ENCODE measurements at places on chromosomes 6 and 20.
A peak's percentile ranks its signal among the peaks of the same experiment; 100 is the strongest.

DNA sequence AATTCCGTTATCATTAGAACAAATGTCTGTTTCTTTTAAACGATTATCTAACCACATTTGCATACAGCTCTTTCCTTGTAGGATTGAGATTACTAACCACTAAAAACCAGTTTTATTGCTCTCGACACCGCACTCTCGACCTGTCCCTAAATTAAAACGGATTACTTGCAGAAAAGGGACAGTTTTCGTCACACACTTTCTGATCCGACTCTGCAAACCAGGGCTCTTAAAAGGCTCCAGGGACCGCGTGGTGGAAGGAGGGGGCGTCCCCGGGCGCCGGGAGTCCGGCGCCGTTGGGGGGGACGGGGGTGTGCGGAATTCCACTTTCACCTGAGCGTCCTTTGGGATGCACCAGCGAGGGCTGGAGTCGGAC lies 731 bp downstream of the MAK start:
- peak; percentile 4 for DNase-seq

DNA sequence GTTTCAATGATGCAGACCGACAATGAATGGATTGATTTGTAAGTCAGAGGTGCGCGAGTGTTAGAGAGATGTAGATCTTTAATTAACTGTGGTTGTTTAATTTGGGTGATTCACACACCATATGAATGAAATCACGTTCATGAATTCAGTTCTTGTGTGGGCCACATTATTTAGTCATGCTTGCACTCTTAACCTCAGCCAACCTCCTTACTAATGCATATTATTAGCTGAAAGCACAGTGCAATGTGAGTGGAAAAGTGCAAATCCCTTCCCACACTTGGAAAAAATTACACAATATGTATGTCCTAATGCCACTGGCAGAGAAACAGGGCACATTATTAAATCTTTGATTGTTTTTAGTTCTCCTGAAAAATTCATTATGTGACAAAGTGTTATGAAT lies 512.5 kb downstream of the BCKDHB start:
- no peak for DNase-seq

GRCh38 chr20:1368448-1369199 lies 24.2 kb downstream of the FKBP1A start:
- peak; percentile 82 for DNase-seq

DNA sequence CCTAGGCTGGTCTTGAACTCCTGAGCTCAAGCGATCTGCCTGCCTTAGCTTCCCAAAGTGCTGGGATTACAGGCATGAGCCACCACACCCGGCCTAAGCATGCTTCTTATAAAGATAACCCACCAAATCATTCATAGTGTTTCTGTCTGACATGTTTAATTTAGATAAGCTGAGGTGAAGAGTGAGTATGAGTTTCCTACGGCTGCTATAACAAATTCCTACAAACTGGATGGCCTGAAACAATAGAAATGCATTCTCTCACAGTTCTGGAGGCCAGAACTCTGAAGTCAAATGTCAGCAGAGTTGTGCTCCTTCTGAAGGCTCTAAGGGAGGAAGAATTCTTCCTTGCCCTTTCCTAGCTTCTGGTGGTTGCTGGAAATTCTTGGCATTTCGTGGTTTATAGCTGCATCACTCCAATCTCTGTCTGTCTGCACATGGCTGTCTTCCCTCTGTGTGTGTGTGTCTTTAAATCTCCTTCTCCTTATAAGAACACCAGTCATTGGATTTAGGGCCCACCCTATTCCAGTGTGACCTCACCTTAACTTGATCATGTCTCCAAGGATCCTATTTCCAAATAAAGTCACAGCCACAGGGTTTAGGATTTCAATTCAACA lies 29.9 kb downstream of the MAPK13 start:
- DNase-seq, result peak; percentile 53

- peak; percentile 35 for DNase-seq
Measured at GRCh38 chr6:168155193-168155592, 76.2 kb upstream of the FRMD1 start.

GRCh38 chr20:52864916-52865605 lies 107.1 kb upstream of the TSHZ2 start:
- DNase-seq, result no peak

- no peak for DNase-seq
Measured at GRCh38 chr6:122363769-122364483, 35.5 kb upstream of the HSF2 start.

DNA sequence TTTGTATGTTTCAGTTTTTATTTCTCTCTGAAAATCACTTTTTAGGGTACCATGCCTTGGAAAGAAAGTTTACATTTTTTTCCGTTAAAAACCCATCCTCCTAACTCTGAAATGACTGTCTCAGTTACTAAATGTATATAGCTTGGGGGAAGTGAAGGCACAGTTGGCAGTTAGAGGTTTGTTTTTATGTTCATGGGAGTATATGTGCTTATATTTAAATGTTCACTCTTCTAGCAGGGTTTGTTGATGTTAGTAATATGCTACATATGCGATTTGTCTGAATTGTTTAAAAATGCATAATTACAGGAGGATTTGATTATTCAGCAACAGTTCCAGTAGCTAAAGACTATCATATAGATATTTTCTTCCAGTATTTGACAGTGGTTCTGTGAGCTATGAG lies 31.1 kb downstream of the CDKAL1 start:
- no peak for DNase-seq

- no peak for DNase-seq
Measured at GRCh38 chr20:3820901-3821727, 767 bp downstream of the AP5S1 start.

DNA sequence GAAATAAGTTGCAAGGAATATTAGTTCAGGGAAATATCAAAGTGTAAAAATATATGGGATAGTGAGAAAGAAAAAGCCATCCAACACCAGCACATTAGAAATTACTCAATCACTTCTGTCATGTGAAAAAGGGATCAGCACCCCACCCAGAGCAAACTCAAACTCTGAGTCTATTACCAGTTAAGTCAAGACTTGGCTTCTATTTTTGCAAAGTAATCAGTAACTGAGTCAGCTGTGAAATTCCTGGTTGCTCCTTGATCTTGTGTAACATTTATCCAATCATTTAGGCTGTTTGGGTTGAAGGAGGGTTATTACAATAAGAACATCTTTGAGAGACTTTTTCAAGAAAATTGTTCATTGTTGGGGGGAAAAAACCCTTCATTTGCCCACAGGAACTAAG lies 51.2 kb downstream of the SLC22A23 start:
- DNase-seq, result peak; percentile 81

DNA sequence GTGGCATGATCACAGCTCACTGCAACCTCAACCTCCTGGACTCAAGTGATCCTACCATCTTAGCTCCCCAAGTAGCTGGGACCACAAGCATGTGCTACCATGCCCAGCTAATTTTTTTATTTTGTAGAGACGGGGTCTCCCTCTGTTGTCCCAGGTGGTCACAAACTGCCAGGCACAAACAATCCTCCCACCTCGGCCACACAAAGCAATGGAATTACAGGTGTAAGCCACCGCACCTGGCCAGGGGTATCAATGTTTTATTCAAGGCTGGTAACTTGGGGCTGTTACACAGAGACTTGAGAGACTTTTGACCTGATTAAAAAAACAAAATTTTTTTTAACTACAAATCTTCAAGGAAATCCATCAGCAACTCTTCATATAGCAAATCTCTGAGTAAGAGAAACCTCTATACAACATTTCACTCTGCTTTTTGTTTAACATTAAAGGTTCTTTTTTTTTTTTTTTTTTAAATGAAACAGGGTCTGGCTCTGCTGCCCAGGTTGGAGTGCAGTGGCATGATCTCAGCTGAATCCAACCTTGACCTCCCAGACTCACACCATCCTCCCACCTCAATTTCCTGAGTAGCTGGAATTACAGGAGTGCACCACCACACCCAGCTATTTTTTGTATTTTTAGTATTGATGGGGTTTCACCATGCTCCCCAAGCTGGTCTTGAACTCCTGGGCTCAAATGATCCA lies 5.9 kb downstream of the EIF2S2 start:
- DNase-seq, result no peak

- DNase-seq, result peak; percentile 44
Measured at GRCh38 chr20:11852811-11853210, 64.9 kb upstream of the BTBD3 start.

- DNase-seq, result no peak
Measured at GRCh38 chr20:59598625-59599310, 5.6 kb upstream of the PHACTR3 start.

DNA sequence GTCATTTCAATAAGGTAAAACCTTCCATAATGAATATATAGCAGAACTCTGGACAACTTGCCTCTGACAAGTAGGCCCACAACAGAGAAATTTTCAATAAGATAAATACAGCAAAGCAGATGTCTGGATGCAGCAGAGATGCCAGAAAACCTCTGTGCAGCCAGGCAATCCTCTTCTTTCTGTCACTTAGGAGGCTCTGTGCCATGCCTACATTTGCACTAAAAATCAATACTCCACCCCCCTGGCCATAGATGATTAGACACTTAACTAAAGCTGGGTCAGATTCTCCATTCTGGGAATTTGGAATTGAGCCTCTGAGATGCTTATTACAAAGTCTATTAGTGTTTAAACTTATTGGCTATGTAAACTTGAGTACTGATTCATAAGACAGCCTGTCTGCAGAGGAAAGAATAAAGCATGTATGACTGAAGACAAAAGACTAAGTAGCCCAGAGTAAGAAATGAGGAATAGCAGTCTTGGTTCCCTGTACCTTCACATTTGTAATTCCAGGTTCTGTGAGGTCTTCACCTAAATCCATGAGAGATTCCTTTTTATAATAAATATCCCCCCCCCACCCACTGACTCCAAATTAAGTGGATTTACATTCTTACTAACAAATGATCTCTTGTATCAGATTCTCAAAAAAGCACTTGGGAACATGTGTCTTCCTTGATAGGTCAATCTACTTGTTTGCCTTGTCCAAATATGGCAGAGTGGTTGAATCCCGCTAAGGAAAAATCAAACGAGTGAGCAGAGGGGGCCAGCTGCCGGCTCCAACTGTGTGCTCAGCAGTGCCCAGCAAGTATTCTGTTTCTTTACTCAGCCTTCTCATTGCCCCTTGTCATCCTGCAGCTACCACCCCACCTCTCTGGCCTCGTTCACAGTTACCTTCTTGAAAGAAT lies 20.4 kb downstream of the MAN1A1 start:
- DNase-seq, result no peak

- no peak for DNase-seq
Measured at GRCh38 chr6:3402310-3403237, 54.3 kb downstream of the SLC22A23 start.

- no peak for DNase-seq
Measured at GRCh38 chr20:21956591-21956990, 251.1 kb downstream of the PAX1 start.

DNA sequence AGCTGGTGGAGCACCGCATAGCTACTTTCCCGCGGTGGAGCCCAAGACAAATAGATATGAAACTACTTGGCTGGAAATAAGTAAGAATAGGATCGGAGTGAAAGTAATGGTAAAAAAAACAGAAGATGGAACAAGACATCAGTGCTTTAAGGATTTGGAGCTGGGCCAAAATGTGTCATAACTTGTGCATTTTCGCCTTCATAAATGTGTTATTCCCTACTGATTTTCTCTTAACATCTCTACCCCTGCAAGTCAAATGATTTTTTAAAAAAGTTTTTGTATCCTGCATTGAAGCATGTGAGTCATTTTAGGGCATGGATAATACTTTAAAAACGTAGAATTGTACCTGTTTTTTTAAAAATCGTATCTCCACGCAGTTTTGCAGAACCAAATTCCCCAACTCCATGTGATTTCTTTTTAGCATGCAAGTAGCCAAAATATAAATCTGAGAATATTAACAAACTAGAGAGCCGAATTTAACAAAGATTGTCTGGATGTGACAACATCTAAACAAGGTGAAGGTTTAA lies 882 bp upstream of the FAM184A start:
- peak; percentile 65 for DNase-seq

- DNase-seq, result no peak
Measured at GRCh38 chr20:9916761-9917160, 77.9 kb upstream of the PAK5 start.

DNA sequence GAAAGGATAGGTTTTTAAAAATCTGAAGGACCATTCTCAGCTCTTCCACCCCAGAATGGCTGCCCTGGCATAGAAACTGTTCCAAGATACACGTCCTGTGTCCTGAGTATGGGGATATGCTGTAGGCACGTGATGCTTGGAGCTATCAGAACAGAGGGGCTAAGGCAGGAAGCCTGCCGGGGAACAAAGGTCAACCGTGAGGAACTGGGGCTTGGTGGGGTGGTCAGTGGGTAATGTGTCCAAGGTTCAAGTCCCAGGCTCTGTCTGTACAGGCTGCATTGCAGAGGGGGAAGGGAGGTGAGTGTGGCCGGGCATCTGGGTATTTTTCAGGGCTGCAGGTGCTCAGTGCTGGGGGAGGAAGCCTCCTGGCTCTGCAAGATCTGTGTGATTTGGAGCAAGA lies 479.6 kb upstream of the CHD6 start:
- no peak for DNase-seq

DNA sequence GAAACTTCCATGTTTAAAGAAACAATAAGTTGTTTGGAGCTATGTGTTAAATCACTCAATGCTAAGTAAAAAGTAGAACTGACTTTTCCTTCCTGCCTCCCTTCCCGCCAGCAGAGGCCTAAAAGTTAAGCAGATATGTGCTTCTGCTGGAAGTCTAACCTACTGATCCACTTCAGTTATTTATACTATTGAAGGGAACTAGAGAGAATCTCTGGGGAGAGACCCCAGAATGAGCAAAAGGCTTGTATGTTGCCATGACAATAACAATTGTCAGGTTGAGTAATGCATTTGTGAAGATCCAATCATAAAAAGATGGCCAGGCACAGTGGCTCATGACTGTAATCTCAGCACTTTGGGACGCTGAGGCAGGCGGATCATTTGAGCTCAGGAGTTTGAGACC lies 24.7 kb downstream of the MGME1 start:
- DNase-seq, result no peak

DNA sequence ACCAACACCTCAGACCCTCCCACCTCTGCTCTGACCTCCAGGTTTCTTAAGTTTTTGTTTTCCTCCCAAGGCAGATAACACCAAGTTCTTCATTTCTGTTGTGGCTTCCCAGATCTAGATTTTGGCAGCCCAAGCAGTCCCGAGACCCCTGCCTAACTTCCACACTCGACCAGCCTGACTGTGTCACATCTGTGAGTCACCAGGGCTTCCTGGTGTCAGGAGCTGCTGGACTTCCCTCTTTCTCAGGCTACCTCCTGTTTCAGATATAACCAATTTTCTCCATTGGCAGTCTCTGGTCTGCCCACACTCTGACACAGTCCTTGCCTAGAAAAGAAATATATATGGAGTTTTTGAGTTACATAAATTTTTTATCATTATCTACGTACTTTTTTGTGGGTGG lies 46.1 kb upstream of the CCN6 start:
- no peak for DNase-seq

GRCh38 chr20:2302384-2303060 lies 6.7 kb downstream of the TGM3 start:
- no peak for DNase-seq

DNA sequence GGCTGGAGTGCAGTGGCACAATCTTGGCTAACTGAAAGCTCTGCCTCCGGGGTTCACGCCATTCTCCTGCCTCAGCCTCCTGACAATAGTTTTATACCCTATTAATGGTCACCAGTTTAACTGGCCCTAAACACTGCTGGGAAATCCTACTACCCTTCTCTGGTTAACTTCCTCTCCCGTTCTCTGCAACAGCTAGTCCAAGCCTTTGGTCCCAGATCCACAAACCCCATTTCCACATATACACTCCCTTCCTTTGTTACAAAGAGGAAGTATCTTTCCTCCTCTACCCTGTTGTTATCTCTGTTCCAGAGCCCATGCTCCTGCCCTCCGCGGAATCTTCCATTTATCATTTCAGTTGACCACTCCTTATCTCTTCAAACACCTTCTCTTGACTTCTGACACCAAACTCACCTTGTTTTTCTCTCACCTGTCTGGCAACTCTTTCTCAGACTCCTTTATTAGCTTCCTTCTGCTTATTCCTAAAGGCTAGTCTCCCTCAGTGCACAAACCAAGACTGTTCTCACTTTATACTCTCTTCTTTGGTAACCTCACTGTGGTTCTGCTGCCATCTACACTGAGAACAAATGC lies 25.0 kb upstream of the TBC1D22B start:
- DNase-seq, result no peak

All from iris pigment epithelial cell (primary cell).